ENCODE measurements at places on chromosomes 7 and 10.

DNA sequence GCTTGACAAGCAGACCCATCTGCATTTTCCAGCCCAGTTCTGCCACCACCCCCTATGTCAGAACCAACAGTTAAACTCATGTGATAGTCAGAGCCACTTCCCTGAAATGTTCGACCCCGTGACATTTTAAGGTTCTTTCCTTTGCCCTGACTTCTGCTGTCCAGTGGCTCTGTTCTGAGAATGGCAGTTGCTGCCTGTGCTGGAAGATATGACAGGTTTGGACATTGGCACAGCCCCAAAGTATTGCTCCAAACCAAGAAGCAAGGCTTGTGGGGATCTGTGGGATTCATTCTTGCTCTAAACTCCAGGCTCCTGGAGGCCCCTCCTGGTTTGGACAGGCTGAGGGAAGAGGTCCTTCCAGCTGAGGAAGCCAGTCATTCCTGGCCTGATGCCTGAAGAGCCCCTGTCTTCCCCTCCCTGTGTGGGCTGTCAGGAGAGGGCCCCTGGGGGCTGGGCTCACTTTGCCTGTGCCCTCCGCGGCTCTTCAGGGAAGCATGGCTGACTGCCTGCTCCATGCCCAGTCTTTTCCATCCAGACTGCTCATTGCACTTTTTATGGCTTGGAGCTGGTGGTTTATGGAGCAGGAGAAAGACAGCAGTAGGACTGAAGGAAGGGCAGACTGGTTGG is 138.0 kb downstream of the CDH23 start:
- H3K4me3 ChIP-seq = no peak overlapping the region
- H3K27ac ChIP-seq = peak overlapping the region; percentile 41
- peaks cover 4% of the 10 kb centered on the region for H3K27me3 ChIP-seq

DNA sequence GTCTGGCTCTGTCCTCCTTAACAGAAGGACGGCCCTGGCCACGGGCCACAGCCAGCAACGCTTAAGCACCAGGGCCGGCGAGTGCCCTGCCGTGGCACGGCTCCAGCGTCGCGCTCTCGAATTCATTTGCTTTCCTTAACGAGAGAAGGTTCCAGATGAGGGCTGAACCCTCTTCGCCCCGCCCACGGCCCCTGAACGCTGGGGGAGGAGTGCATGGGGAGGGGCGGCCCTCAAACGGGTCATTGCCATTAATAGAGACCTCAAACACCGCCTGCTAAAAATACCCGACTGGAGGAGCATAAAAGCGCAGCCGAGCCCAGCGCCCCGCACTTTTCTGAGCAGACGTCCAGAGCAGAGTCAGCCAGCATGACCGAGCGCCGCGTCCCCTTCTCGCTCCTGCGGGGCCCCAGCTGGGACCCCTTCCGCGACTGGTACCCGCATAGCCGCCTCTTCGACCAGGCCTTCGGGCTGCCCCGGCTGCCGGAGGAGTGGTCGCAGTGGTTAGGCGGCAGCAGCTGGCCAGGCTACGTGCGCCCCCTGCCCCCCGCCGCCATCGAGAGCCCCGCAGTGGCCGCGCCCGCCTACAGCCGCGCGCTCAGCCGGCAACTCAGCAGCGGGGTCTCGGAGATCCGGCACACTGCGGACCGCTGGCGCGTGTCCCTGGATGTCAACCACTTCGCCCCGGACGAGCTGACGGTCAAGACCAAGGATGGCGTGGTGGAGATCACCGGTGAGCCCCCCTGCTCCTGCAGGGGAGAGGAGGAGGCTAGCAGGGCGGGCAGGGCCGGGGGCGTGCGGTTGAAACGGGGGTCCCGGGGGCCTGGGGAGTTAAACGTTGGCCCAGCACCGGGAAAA is at the start of gene HSPB1:
Gene HSPB1, plus strand, starts transcription at position 327 of the 855 bp plus-strand sequence. Its CDS starts 40 bp downstream, at position 367.
- peak; percentile 57 for ATAC-seq
- H3K27me3 ChIP-seq = no peaks in the 10 kb centered on the region
- peak within 1 kb of the TSS; percentile 94 for H3K27ac ChIP-seq
- H3K4me3 ChIP-seq = peak within 1 kb of the TSS; percentile 80

DNA sequence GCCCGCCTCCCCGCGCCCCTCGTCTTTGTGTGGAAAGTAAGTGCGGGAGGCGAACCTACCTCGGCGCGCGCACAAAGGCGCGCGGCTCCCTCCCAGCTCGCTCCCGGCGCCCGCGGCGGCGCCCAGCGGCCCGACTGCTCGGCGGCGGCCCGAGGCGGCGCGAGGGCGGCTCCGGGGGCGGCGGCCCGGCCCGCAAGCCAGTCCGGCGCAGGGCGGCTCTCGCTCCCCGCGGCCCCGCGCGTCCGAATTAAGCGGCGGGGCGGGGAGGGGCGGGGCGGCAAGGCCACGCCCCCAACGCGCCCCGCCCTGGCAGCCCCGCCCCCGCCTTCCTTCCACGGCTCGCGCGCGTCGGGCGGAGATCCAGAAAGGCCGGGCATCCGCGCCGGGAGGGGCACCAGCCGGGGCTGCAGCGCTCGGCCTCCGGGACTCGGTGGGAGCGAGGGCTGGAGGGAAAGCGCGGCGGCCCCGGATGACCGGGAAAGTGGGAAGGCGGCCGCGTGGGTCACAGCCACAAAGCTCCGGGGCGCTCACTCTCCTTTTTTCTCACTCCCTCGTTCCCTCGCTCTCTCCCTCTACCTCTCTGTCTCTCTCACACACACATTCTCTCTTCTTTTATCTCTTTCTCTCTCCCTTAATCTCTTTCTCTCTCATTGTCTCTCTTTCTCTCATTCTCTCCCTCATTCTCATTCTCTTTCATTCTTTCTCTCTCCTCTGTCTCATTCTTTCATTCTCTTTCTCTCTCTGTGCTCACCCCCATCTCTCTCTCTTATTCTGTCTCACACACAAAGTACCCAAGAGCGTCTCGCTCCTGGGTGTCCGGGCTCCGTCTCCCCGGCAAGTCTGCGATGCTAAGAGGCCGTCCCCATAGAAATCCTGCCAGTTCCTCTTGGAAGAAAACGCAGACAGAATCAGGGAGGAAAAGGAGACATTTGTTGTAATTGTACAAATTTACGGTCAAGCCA is 170.2 kb downstream of the FAM107B start:
- peak; percentile 42 for ATAC-seq
- peaks cover 52% of the 10 kb centered on the region for H3K4me1 ChIP-seq
- H3K4me3 ChIP-seq = peak overlapping the region; percentile 97
- no peaks in the 10 kb centered on the region for H3K27me3 ChIP-seq

- no peaks in the 10 kb centered on the region for H3K4me1 ChIP-seq
- H3K27ac ChIP-seq = no peak overlapping the region
- no peak for ATAC-seq
- H3K36me3 ChIP-seq = no peaks in the 10 kb centered on the region
- no peak overlapping the region for H3K4me3 ChIP-seq
Measured at GRCh38 chr7:16295558-16295957, 125.8 kb downstream of the CRPPA start.

DNA sequence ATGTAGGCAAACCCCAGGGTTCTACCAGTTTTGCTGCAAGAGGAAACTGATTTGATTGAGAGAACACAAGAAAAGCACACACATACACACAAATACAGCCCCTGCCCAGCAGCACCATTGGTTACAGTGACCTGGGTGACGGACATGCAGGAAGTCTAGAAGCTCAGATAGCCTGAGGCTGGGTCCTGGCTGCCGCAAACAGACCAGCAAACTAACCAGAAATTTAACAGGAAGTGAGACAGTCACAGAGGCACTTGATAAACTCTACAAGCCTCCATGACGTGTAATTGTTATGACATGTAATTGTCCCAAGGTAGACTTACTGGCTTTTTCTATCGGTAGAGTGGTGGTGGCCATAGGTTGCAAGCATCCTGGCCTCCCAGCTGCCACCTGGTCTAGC is 58.9 kb downstream of the PRKAR2B start:
- H3K4me3 ChIP-seq = no peak overlapping the region
- peaks cover 11% of the 10 kb centered on the region for H3K27me3 ChIP-seq
- H3K36me3 ChIP-seq = no peaks in the 10 kb centered on the region
- no peak overlapping the region for H3K27ac ChIP-seq

- ATAC-seq = peak; percentile 97
- H3K4me1 ChIP-seq = peaks cover 19% of the 10 kb centered on the region
- H3K27me3 ChIP-seq = no peaks in the 10 kb centered on the region
Measured at GRCh38 chr10:29658984-29659965, 24.5 kb upstream of the SVIL start.

DNA sequence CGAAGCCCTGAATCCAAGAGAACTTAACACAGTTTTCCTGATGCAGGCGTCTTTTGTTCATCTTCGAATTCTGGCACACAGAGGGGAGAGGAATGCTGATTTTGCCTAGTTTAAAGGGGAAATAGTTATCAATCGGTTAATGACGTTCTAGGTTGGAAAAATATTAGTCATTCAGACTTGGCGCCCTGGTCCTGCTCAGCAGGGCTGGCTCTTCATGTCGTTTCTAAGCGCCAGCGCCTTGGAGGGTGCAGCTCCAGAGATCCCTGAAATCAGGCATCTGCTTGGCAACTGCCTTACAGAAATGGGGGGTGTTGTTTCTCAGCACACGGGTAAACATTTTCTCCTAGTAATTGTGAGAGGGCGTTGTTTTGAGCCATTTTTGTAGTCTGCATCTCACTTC is 1.3 kb upstream of the PRTFDC1 start:
- no peaks in the 10 kb centered on the region for H3K27me3 ChIP-seq
- H3K4me3 ChIP-seq = peak overlapping the region; percentile 69
- peak overlapping the region; percentile 73 for H3K27ac ChIP-seq
- peaks cover 10% of the 10 kb centered on the region for H3K4me1 ChIP-seq
- no peak for ATAC-seq
- H3K36me3 ChIP-seq = no peaks in the 10 kb centered on the region

- no peak overlapping the region for H3K4me3 ChIP-seq
- H3K27me3 ChIP-seq = no peaks in the 10 kb centered on the region
- no peak overlapping the region for H3K27ac ChIP-seq
- no peaks in the 10 kb centered on the region for H3K4me1 ChIP-seq
Measured at GRCh38 chr7:18706670-18707069, 211.1 kb downstream of the HDAC9 start.

GRCh38 chr10:46323176-46323575 is 36.4 kb downstream of the ANTXRL start:
- H3K36me3 ChIP-seq = no peaks in the 10 kb centered on the region
- ATAC-seq = no peak
- H3K27me3 ChIP-seq = peaks cover 5% of the 10 kb centered on the region
- H3K4me1 ChIP-seq = no peaks in the 10 kb centered on the region

DNA sequence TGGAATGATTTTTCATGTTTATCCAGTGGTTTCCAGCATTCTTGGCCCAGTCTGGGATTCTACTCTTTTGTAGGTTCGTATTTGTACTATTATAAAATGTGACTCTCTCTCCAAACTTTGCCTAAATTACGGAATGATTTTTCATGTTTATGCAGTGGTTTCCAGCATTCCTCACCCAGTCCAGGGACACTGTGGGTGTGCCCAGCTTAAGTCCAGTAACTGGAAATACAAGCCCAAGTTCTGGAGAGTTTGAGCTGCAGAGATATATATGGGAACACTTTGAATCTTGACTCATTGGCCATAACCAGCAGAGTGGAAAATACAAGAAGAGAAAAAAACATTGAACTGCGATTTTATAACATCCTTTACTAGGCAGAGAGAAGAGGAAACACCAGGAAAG is 5.9 kb upstream of the MAGI2 start:
- H3K27me3 ChIP-seq = no peaks in the 10 kb centered on the region
- no peak overlapping the region for H3K27ac ChIP-seq
- H3K4me3 ChIP-seq = no peak overlapping the region
- H3K4me1 ChIP-seq = no peaks in the 10 kb centered on the region
- no peaks in the 10 kb centered on the region for H3K36me3 ChIP-seq
- ATAC-seq = no peak

GRCh38 chr7:29806995-29807841 is 910 bp downstream of the WIPF3 start:
- no peaks in the 10 kb centered on the region for H3K36me3 ChIP-seq
- H3K27me3 ChIP-seq = peaks cover 58% of the 10 kb centered on the region
- ATAC-seq = no peak
- H3K27ac ChIP-seq = no peak overlapping the region

- H3K27me3 ChIP-seq = no peaks in the 10 kb centered on the region
- H3K36me3 ChIP-seq = no peaks in the 10 kb centered on the region
- ATAC-seq = no peak
- H3K4me3 ChIP-seq = no peak overlapping the region
- no peak overlapping the region for H3K27ac ChIP-seq
- no peaks in the 10 kb centered on the region for H3K4me1 ChIP-seq
Measured at GRCh38 chr10:43196131-43196980, 58.1 kb downstream of the CSGALNACT2 start.

DNA sequence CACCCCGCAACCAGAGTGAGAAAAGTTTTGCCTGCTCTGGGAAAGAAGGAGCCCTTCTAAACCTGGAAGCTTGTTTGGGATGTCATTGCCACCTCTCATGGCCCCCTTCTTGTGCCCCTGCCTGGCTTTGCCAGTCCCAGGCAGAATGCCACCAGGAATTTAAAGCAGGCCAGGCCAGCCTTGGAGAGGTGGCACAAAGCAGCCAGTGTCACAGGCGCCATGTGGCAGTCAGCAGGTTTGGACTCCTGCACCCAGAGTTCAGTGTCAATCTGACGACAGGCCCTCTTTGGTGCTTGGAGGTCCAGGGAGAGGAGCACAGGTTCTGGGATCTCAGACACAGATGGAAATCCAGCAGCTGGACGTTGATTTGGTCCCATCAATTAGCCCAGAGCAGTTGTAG is 12.7 kb downstream of the HK1 start:
- no peak overlapping the region for H3K27ac ChIP-seq
- no peak for ATAC-seq
- H3K27me3 ChIP-seq = peaks cover 4% of the 10 kb centered on the region
- H3K36me3 ChIP-seq = no peaks in the 10 kb centered on the region
- H3K4me1 ChIP-seq = no peaks in the 10 kb centered on the region

GRCh38 chr7:51639661-51640334 is 323.2 kb upstream of the COBL start:
- no peak for ATAC-seq
- H3K27me3 ChIP-seq = no peaks in the 10 kb centered on the region
- no peaks in the 10 kb centered on the region for H3K36me3 ChIP-seq
- H3K4me1 ChIP-seq = no peaks in the 10 kb centered on the region
- no peak overlapping the region for H3K27ac ChIP-seq
